Lower lobe of right lung (tissue), 2 donors: ENCODE measurements at places on chromosomes 7 and 10.
A peak's percentile ranks its signal among the peaks of the same experiment; 100 is the strongest.

GRCh38 chr7:101953248-101953819 lies 135.9 kb downstream of the CUX1 start:
- DNase-seq, result no peak

GRCh38 chr10:111999205-111999914 lies 184.2 kb downstream of the GPAM start:
- DNase-seq, result no peak

GRCh38 chr10:88735661-88736060 lies 24.2 kb upstream of the LIPN start:
- DNase-seq, result no peak

DNA sequence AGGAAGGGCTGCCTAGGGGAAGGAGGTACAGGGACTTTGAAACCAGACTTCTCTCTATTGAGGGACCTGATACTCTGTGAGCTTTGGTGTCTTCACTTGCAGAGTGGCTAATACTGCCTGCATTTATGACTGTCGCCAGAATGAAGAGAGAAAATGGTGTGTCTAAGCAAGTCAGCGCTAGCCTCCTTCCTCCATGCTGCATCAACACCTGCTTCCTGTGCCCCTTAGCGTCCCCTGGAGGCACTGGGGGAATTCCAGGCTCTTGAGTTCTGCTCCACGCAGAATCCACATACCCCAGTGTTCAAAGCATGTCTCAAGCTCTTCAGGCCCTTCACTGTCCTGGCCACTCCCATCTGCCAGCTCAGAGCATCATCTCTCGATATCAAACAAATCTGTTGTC lies 140.5 kb downstream of the PKD1L1 start:
- DNase-seq, result no peak

DNA sequence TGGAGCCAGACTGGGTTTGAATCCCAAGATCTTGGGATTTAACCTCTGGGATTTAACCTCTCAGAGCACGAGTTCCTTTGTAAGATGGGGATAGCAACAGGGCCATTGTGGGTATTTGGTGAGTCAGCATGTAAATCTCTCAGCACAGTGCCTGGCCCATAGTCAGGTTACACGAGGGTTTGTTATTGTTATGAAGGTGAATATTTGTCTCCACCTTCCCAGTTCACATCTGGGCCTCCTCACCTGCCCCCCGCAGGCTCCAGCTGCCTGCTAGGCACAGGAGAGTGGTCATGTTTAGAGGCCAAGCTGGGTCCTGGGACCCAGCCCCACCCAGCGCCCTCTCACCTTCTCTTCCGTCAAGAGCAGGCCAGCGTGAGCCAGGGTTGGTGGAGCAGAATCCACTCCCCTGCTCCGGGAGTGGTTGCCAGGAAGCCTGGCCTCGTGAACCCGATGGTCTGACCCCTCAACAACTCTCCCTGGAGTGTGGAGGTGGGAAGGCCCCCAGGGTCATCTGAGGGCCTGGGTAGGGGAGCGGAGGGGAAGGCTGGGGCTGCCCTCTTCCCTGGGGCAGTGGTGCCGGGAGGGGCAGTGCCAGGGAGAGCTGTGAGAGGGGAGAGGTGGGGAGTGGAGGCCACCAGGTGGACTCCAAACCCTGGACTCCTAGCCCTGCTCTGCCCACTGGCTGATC lies 26.0 kb downstream of the FAM241B start:
- no peak for DNase-seq

DNA sequence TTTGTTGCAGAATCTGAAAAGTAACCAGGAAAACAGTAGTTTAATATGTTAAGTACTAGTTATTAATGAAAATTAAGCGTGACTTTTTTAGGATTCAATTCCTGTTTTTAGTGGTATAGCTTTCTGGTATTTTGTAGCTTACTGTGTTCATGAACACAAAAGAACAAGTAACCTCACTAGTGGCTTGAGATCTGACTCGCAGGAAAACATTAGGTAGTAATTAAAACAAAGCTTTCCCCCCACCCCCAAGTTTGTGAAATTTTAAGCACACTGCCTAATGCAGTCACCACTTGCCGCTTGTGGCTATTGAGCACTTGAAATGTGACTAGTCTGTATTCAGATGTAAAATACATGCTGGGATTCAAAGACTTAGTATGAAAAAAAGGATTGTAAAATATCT lies 102.5 kb upstream of the RPA3 start:
- no peak for DNase-seq

GRCh38 chr7:105352018-105352612 lies 36.6 kb downstream of the SRPK2 start:
- peak; percentile 79 for DNase-seq

DNA sequence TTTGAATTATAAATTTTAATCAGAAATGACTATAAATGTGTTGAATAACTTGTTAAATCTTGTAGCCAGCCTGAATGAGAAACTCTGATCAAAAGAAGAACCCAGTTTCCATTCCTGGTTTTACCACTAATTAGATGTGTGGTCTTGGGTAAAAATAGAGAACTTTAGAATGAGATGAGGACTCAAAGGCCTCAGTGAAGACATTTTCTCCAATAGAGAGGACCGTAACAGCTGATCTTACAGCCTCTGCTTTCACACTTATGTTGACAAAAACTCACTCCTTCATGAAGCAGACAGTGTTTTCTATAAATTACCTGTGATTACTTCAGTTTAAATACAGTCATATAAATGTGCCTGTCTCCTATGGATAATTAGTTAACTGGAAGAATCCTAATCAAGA lies 200.1 kb upstream of the MEOX2 start:
- DNase-seq, result no peak

- no peak for DNase-seq
Measured at GRCh38 chr10:113169111-113169510, 219.1 kb downstream of the TCF7L2 start.

DNA sequence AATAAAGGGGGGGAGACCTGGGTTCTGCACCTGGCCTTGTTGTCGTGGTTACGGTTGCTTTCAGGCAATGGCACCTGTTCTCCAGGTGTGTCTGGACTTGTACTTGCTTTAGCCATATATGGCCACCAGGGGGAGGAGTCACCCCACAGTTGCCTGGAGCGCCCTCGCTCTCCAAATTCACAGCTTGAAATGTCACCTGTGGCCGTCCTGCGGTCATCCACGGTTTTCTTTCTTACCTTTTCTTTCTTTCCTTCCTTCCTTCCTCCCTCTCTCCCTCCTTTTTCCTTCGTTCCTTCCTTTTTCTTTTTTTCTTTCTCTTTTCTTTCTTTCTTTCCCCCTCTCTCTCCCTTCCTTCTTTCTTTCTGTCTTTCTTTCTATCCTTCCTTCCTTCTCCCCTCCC lies 157.2 kb upstream of the ZNF92 start:
- DNase-seq, result peak; percentile 64

- DNase-seq, result no peak
Measured at GRCh38 chr7:136228171-136228570, 251.0 kb upstream of the MTPN start.

DNA sequence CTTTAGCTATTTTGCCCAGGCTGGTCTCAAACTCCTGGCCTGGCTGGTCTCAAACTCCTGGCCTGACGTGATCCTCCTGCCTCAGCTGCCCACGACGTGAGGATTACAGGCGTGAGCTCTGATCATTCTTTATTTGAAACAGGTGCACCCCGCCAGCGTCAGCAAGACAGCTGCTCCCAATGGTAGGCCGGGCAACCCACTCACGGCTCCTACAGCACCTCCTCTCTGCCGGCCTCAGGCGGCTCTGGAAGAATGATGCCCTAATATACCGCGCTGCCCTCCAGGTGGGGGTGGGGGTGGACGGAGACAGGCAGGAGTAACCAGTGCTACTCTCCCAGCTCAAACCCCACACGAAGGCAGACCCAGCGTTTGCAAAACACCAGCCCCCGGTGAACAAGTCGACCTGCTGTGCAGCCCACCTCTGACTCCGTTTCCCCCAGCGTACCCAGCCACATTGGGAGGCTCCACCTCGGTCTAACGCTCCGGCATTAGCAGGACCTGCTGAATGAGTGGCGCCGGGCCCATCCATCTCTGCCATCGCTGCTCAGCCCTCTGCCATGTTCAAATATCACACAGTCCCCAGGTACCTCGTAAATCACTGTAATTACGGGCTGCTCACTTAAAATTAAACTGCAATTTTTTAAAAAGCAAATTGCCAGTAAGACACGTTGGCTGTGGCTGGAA lies 148.6 kb downstream of the ELFN1 start:
- DNase-seq, result peak; percentile 28

DNA sequence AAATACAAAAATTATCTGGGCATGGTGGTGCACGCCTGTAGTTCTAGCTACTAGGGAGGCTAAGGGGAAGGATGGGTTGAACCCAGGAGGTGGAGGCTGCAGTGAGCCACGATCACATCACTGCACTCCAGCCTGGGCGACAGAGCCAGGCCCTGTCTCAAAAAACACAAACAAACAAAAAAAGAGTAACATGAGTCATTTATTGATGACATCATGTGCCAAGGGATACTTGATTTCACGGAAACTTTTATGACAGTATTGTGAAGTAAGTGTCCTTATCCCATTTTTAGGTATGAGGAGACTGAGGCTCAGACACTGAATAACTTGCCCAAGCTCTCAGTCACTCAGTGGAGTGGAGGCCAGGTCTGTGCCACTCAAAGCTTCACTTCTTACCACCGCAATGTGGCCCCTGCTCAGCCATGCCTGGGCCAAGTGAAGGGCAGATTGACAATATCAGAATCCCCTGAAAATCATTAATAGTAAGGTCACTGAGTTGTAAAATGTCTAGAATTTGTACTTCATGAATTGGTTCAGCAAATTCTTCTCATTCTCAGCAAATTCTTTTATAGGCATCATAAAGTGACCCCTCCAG lies 36.5 kb downstream of the EMX2 start:
- no peak for DNase-seq

DNA sequence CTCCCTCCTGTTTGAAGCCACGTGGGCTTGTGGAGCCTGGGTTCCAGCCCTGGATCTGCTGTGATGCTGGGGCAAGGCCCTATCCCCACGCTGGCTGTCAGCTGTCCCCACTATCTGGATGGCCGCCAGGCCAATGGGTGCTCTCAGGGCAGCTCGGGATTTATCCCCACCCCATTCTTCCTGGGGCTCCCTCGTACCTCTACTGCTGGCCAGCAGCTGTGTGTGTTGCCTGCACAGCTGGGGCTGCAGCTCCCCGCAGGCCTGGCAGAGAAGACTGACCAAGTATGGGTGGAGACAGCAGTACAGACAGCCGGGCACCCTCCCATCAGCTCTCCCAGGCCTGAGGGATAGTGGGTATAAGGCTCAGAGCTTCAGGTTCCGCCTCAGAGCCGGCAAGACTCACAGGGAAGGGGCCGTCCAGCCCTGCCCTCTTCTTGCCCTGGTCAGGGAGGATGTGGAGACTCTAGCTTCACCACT lies 13.6 kb downstream of the CLIP2 start:
- DNase-seq, result no peak

- no peak for DNase-seq
Measured at GRCh38 chr7:48299580-48300169, 128.4 kb downstream of the ABCA13 start.

DNA sequence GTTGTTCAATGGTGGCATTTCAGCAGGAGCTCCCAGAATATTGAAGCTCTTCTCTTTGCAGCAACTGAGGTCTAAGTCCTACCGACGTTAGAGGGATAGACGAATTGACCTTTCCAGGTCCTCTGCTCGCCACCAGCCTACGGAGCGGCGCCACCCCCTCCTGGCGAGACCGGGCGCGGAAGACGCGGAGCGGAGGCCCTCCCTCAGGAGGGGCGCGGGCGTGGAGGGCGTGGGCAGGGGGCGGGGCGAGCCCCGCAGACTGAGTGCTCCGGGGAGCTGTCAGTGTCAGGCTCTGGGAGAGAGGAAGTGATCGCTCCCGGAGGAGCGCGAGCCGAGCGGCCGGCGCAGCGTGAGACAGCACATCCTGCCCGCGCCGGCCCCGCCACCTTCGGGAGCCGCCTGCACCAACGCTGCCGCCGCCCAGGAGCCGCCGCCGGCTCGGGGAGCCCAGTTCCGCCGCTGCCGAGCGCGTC lies at the start of gene DYNC1I1:
TSS of gene DYNC1I1 (plus strand) at position 257 of the 473 bp plus-strand sequence. CDS start 32,176 bp downstream, outside the sequence.
- DNase-seq, result peak; percentile 76

DNA sequence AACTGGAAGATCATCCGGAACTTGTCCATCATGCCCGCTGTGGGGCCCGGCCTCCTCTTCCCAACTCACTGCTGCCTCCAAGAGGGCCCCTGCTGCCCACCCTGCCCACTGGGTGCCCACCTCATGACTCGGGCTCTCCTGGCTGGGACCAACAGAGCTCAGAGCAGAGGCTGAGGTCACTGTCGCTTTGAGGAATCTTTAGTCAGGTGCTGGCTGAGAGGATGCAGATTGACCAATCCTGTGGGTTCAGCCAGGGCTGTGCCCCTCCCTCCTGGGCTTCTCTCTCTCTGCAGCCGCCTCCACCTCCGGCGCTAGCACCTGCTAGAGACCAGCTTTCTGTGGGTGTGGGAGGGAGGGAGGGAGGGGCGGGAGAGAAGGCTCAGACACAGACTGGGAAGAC lies at the start of gene CALHM1:
TSS of gene CALHM1 (minus strand) at position 181 of the 400 bp plus-strand sequence. CDS start at position 32, 149 bp downstream.
- DNase-seq, result no peak

DNA sequence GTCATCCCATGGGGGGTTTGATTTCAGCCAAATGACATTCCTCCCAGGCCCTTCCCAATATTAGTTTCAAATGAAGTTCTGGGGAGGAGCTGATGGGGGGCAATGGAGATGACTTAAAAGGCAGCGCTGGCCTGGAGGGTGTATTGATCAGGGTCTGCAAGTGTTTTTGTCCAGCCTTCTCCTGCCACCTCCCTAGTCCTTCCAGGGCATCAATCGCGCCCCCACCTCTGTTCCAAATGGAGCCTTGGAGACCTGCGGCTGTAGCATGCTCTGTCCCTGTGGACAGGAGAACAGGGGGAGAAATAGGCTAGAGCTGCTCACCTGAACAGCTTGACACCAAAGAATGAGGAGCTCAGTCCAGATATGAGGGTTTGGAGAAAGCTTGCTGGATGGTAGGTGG lies 386.8 kb upstream of the PODXL start:
- DNase-seq, result no peak

DNA sequence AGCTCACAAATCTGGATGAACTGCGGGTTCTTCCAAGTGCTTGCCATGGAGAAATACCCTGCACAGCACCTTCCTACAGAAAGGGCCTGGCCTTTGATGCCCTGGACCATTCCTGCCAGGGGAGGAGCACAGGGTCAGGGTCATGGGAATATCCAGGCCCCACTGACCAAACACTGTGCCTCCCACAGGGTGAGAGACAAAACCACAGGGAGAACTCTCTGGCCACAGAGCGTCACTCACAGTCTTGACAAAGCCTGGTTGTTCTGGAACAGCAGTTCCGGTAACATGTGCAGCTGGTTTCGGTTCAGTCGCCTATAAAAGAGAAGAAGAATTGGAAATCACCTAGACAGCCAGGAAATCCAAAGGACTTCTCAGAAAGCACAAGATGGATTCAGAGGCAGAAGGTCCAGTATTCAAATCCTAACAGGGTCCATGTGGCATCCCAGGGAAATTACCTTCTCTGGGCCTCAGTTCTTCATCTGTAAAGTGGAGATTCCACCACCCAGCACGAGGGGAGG lies 28.1 kb downstream of the SLIT1 start:
- DNase-seq, result no peak

DNA sequence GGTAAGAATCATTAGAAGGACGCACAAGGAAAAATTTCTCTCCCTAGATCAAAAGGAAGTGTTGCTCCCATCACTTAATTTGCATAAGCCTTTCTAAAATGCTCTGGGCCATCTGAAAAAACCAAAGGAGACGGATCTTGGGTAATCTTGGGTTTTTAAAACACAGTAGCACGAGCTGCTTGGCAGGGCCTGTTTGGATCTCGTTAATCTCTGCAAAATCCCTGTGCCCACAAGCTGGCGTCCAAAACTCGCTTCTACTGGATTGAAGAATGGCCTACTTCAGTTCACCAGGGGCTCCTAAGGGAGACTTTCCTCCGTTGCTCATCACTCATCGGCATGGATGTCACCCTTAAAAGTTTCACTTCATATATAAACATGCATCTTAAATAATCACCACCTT lies 128.6 kb downstream of the RNF216 start:
- no peak for DNase-seq
